ENCODE measurements at places on chromosomes 7 and 10.

GRCh38 chr7:50317221-50317678 lies 12.7 kb downstream of the IKZF1 start:
- DNase-seq, result no peak

- DNase-seq, result no peak
Measured at GRCh38 chr10:74207691-74208480, 56.9 kb downstream of the ADK start.

DNA sequence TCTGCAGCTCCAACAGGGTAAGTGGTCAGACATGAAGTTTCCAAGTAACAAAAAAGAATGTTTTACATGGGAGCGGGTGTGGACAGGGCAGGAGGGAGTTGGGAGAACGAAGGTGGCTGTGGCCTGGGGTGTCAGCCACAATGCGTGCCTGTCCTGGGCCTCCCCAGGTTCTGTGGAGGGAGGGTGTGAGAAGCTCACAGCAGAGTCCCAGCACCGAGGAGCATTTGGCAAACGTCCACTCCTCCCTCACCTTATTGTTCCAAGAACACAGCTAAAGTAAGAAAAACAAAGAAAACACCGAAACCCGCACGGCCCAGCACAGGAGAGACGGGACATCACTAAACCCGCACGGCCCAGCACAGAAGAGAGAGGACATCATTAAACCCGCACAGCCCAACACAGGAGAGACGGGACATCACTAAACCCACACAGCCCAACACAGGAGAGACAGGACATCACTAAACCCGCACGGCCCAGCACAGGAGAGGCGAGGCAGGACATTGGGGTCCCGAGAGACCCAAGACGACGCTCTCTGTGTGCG lies 226.4 kb downstream of the MAD1L1 start:
- DNase-seq, result no peak

- peak; percentile 40 for DNase-seq
Measured at GRCh38 chr7:130939321-130940095, 205.5 kb upstream of the KLF14 start.

DNA sequence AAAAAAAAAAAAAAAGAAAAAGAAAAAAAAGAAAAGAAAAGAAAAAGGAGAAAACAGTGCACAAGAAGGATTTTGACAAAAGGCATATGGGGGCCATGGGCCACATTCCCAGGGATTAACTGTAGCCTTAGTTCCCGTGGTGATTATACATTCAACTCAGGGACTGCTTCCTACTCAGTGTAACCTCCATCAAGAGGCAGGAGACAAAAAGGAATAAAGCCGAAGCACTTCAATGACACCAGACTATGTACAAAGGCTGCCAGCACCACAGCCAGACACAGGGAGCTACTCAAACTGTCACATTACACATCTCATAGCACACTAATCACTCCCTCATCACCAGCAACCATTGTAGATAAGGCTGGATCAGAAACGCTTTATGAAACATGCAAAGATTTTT lies 5.1 kb upstream of the PMPCB start:
- DNase-seq, result no peak

DNA sequence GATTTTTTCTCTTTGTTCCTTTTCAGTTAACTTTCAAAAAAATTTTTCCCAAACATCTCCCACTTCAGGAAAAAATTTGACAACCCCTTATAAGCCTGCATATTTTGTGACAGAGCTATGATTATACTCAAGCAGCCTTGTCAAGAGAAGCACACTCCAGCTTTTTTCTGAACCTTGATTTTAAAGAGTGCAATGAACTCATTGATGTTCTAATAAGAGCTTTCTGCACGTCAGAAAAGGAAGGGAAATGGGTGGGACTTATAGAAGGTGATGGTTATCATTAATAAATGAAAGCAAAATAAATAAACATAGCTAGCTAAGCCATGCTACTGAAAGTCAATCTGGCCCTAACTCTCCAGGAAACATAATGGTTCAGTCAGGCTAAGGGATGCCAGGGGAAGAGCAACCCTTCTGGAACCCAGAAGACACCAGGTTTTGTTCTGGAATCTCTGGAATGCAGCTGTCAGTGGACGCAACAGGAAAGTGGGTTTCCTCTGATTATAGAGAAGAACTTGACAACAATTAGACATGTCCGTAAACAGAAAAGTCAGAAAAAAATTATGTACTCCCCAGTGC lies 76.1 kb downstream of the NHLRC2 start:
- no peak for DNase-seq

DNA sequence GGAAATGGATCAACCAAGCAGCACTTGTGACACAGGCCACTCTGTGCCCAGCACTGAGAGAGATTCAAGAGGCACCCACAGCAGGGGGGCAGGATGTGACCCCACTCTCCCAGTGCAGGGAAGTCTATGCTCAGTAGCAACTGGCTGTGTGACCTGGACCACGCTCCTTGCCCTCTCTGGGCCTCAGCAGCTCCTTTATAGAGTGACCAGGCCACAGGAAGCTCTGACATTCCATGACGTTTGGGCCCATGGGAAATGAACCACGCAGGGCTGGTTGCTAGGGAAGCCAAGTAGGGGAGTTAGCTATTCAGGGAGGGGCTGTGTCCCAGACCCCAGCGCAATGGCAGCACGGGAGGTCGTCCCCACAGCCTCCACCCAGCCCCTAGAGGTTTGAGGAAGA lies 232.6 kb downstream of the USP6NL start:
- no peak for DNase-seq
